ENCODE measurements at places on chromosomes 3 and 15. TPM values are rescaled to one million over a fixed set of nuclear protein-coding genes. Genes with fewer than 3 reads are reported as not detected.

Gene VIPR1
- not detected for total RNA-seq

DNA sequence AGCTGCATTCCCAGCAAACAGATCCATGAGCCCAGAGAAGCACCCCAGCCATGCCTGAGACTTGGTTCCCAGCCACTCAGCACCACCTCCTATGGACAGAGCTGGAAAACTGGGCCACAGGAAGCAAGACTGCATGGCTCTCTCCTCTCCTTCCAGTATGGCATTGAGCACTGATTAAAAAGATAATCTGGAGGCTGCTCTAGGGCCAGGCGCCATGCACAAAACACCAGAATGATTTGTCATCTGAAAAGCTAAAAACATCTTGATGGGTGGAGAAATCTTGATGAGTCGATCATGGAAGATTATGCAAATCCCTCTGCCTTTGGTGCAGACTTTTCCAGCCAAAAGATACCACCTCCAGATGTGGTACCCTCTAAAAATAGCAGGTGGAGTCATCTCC lies 62.7 kb upstream of the MRPS22 start:
- no peak for DNase-seq

DNA sequence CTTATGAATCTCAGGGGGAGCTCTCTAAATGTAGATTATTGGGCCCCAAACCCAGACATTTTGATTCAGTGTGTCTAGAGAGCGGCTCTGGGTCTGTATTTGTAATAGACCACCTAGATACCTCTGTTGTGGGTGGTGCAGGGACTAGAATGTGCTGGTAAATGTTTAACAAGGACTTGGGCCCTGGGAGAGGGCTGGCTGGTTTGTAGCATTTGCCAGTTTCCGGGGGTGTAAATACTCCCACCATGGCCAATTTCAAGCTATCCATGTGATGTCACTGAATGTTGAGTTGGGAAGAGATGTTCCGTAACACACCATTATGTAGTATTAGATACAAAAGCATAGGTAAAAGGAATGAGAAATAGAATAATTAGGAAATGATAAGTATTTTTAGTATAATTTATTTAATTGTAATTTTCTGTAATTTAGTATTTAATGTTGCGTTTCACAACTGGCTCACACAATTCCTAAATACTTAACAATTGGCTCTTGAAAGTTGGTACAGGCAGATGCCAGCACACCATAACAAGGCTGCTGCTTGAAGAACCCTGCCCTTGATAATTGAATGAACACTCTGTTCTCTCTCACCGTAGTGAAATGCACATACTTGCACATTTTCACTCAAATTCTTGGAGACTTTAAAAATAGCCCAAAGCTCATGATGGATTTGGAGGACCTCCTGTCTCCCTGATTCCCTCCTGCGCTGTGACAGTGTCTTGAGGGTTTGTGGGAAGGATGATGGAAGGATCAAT lies 359.2 kb upstream of the PROK2 start:
- no peak for DNase-seq

- DNase-seq = no peak
Measured at GRCh38 chr15:71914092-71914491, 103.7 kb downstream of the NR2E3 start.

Gene EPB42
- not detected for total RNA-seq

Gene ZIC4
- not detected for total RNA-seq

GRCh38 chr3:76664816-76665215 lies 375.1 kb upstream of the ROBO2 start:
- DNase-seq = no peak

DNA sequence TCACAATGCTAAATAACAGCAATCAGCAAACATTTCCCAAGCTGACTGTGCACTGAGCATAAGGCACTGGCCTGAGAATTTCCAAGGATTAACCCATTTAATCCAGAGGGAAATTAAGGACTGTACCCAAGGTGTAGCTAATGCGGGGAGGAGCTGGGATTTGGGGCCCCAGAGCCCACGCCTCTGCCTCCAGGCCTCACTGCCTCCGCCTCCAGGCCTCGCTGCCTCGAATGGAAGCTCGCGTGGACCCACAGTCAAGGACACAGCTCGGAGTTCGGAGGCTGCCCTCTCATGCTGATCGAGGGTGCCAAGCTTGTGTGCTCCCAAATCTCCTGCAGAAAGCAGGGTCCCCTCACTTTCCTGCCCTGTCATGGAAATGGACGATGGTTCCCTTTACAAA lies 76.5 kb upstream of the SNRPA1 start:
- no peak for DNase-seq

- no peak for DNase-seq
Measured at GRCh38 chr3:172074032-172074431, 34.7 kb downstream of the FNDC3B start.

DNA sequence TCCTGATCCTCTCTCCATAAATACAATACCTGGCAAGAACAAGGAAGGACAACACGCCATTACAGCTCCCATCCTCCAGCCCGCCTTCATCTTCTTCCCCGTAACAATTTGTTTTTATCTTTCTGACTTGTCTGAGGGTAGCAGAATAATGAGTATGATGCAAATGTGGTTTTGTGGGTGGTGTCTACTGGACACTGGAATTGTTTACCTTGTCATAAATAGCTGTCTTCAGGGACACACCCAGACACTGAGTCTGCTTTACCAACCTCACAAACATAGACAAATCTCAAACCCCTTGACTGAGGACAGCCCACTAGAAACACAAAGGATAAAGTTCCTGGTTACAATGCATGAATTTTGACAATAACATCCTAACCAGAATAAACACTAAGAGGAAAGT lies 13.4 kb downstream of the WDR72 start:
- no peak for DNase-seq

- DNase-seq = no peak
Measured at GRCh38 chr15:76945494-76946093, 14.0 kb downstream of the RCN2 start.

Gene SEMA3G
- 30.5 TPM for total RNA-seq

DNA sequence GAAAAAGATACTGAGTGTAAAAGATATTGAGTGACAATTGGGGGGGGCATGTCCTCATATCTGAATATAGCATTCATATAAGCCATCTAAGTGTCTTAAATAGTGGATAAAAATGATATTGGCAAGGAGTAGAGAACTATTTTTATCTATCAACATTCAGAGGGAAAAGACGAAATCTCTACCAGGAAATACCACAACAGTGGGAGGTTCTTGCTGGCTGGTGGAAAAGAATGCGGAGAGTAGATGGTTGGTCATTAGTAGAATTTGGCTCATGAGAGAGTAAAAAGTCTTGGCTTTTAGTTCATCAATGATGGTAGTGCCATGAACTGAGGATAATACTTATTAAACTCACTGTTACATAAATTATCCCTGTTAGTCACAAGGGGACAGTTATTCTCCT lies 4.8 kb upstream of the TCF12 start:
- peak; percentile 53 for DNase-seq

Gene CACNA2D3
- not detected for total RNA-seq

Gene REC114
- not detected for total RNA-seq

DNA sequence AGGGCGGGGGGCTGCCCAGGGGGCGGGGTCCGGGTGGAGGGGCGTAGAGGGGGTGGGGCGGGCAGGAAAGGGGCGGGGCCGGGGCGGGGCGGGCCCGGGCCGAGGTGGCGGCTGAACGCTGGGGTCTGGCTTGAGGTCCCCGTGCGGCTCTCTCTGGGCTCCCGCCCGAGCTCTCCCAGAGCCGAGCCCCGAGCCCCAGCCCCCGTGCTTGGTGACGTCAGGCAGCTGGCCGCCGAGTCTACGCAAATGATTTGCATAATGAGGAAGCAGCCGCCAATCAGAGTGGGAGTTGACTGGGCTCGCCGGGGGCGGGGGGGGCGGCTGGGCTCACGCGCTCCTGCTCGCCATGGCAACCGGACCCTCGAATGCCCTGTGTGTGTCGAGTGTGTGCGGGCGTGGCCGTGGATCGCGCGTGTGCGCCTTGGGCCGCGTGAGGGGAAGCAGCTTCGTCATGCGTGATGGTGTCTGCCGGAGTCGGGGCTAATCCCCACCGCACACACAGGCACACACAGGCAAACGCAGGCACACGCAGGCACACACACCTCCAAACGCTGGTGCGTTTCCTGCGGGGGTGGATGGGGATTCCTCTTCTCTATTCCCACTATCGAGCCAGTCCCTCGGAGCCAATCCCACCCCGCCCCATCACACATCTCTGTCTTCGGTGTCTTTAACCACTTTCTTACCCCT lies at the start of gene CELF6:
Gene CELF6, minus strand, starts transcription at position 173 of the 687 bp plus-strand sequence. CDS start 283 bp downstream, outside the sequence.
- peak; percentile 79 for DNase-seq

Gene SKOR1
- under 0.01 TPM for total RNA-seq

- peak; percentile 15 for DNase-seq
Measured at GRCh38 chr15:58232281-58233065, 94.3 kb downstream of the AQP9 start.

Data from lung microvascular endothelial cell (primary cell).